ENCODE measurements at places on chromosomes 4 and X. TPM values are rescaled to one million over a fixed set of nuclear protein-coding genes. Genes with fewer than 3 reads are reported as not detected.

The PAGE5 gene
- polyA plus RNA-seq, result not detected

The CSTF2 gene
- polyA plus RNA-seq, result 8.9 TPM

The CCDC120 gene
- 1.7 TPM for polyA plus RNA-seq

The TSPAN6 gene
- polyA plus RNA-seq, result 8.6 TPM

The DMP1 gene
- not detected for polyA plus RNA-seq

DNA sequence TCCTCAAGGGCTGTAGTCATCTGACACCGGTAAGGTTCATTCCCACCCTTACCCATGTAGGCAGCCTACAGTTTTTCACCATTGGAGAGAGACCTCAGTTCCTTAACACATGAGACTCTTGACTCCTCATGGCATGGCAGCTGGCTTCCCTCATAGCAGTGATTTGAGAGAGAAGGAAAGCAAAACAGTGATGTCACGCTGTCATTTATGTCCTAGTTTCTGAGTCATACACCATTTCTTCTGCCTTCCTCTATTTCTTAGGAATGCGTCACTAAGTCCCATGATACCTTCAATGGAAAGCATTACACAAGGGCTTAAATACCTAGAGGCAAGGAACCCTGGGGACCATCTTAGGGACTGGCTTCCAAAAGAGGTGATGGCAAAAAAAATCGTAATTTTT lies 226.1 kb downstream of the SPCS3 start:
- no peak for DNase-seq

DNA sequence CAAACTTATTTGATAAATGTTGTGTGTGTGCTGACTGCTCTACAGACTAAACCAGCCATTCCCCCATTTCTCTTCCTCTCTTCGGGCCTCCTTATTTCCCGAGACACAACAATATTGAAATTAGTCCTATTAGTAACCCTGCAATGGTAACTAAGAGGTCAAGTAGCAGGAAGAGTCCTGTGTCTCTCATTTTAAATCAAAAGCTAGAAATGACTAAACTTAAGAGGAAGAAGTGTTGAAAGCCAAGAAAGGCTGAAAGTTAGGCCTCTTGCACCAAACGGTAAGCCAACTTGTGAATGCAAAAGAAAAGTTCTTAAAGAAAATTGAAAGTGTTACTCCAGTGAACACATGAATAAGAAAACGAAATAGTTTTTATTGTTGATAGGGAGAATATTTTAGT lies 357.8 kb upstream of the SLC7A11 start:
- DNase-seq, result no peak

DNA sequence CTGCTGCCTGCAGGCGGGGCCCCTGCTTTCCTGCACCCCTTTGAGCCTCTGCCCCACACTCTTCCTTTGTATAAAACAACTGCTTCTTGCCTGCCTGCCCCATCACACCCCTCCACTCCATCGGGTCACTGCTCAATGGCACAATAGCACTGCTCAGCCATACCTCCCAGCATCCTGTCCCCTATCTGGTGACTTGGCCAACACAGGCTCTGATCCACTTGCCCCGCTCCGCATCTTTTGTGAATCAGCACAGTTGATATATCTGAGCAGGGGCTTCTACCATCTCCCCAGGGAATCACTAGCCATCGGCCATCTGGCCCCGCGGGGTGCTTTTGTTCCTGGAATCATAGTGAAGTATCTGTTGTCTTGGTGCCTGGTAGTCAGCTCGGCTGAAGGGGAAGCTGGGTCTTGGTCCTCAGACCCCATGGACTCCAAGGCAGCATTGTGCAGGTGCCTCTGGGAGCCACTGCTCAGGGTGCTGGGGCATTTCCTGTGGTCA lies 45.3 kb downstream of the MAP7D3 start:
- no peak for DNase-seq

DNA sequence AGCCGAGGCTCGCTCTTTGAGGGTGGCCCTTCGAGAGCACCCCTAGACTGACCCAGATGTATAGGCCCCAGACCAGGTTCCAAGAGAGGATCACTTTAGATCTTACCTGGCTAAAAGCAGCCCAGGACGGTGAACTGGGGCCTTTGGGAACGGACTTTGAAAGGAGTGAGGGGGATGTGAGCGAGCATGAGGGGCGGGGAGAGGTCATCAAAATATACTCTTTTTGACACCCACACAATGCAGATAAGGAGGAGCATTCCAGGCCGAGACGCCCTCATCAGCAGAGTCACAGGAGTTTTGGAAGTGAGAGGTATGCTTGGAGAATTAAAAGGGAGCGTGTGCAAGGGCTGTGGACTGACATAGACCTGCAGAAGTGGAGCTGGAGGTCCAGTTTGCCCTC lies 528 bp downstream of the NSDHL start:
- no peak for DNase-seq

- no peak for DNase-seq
Measured at GRCh38 chrX:38877366-38877765, 76.1 kb downstream of the MID1IP1 start.

GRCh38 chrX:1925053-1925481 lies 310.2 kb downstream of the ASMT start:
- no peak for DNase-seq

DNA sequence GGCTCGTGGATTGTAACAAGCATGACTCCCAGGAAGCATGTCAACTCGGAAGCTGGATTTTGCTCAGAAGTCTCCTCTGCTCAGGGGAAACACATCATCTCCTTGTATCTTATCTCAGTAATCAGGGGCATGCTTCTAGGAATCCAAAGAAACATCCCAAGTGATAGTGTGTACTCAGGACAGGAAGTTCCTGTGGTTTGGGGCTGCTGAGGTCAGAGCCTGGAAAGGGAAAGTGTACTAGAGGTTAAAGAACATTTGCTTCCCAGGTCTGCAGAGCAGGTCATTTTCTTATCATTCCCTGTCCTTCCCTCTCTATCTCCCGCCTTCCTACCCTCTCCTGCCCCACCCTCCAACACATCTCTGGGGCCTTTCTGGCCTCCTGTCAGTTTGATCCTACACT lies 38.8 kb downstream of the SLC34A2 start:
- DNase-seq, result no peak
